Left ventricle myocardium inferior (tissue), 1 donor: ENCODE measurements at places on chromosomes 12 and 14.

GRCh38 chr12:125853670-125854069 lies 788.4 kb downstream of the AACS start:
- no peak overlapping the region for H3K27ac ChIP-seq
- no peaks in the 10 kb centered on the region for H3K36me3 ChIP-seq
- no peak overlapping the region for H3K4me3 ChIP-seq
- no peak for DNase-seq

- peaks cover 42% of the 10 kb centered on the region for H3K4me1 ChIP-seq
- peaks cover 19% of the 10 kb centered on the region for H3K27me3 ChIP-seq
- DNase-seq, result no peak
- H3K27ac ChIP-seq, result peak overlapping the region; percentile 18
Observed at GRCh38 chr14:104980611-104981531, 2.7 kb upstream of the AHNAK2 start.

GRCh38 chr12:132445884-132446632 lies 43.9 kb upstream of the FBRSL1 start:
- H3K4me3 ChIP-seq, result peak overlapping the region; percentile 48
- H3K27me3 ChIP-seq, result peaks cover 94% of the 10 kb centered on the region
- no peaks in the 10 kb centered on the region for H3K36me3 ChIP-seq

DNA sequence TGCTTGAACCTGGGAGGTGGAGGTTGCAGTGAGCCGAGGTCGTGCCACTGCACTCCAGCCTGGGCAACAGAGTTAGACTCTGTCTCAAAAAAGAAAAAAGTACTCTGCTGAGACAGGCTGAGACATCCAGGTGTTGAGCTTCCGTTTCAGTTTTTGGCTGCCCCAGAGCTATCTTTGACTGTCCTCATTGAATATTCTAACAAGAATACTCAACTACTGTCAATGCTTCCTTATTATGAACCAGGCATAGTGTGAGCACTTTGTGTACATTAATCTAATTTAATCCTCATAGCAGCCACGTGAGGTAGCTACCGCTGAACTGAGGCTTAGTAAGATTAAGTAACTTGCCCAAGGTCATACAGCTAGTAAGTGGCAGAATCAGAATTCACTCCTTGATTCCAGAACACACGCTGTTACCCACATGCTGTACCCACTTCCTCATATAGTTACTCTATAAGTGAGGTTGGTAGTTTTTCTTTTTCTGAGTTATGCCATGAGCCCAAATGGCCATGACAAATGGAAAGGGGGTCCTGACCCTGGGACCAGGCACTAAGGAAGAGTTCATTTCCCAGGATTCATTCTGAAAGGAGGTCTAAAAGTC lies 11.3 kb downstream of the ALDH1L2 start:
- H3K4me1 ChIP-seq, result no peaks in the 10 kb centered on the region
- H3K27me3 ChIP-seq, result no peaks in the 10 kb centered on the region
- no peaks in the 10 kb centered on the region for H3K36me3 ChIP-seq
- DNase-seq, result no peak
- no peak overlapping the region for H3K4me3 ChIP-seq
- no peak overlapping the region for H3K27ac ChIP-seq

- H3K36me3 ChIP-seq, result peaks cover 26% of the 10 kb centered on the region
- no peaks in the 10 kb centered on the region for H3K27me3 ChIP-seq
- H3K4me3 ChIP-seq, result no peak overlapping the region
- no peak overlapping the region for H3K27ac ChIP-seq
- peaks cover 43% of the 10 kb centered on the region for H3K4me1 ChIP-seq
Observed at GRCh38 chr12:50188241-50188781, 21.1 kb upstream of the CERS5 start.

DNA sequence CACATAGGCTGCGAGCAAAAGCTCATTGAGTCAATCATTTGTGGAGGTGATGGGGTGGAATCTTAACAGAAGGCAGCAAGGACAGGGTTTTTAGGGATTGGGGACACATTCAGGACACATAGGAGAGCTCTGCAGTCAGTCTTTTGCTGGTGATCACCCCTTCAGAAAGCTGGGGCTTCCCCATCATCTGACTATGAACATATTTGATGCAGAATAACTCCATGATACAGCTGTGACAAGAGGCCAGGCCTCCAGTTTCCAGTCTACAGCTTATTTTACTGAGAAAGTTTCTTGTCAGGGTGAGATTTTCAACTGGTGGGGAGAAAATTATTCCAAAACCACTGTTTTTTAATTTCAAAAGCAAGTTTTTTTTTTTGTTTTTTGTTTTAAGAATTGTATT lies 134.2 kb downstream of the TMEM30B start:
- peaks cover 4% of the 10 kb centered on the region for H3K4me1 ChIP-seq
- no peaks in the 10 kb centered on the region for H3K36me3 ChIP-seq
- no peak overlapping the region for H3K27ac ChIP-seq

DNA sequence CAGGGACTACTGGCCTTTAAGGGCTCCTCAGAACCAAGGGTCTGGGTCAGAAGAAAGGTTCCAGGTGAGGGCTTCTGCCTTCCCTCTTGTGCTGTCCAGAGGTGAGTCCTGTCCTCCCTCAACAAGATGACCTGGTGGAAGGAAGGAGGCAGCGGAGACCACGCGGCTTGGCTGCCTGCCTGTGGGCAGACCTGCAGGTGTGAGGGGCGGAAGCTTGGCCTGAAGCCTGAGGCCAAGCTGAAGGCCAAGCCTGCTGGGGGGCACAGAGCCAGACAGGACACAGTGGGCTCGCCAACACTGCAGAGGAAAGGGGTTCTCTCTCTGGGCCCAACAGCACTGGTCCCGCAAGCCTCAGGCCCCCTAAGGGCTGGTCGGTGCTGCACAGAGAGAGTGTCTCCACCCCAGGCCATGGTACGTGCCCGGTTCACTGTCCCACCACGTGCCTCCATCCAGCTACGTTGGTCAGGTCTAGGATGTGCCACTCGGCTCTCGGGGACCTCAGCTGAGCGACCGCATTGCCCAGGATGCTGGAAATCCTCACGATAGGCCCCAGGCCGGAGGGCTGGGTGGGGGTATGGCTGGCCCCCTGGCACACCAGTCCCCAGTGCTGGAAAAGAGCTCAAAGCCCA lies 170.0 kb upstream of the PRMT8 start:
- no peak overlapping the region for H3K27ac ChIP-seq
- H3K27me3 ChIP-seq, result no peaks in the 10 kb centered on the region
- no peak overlapping the region for H3K4me3 ChIP-seq
- H3K4me1 ChIP-seq, result peaks cover 3% of the 10 kb centered on the region
- DNase-seq, result no peak

DNA sequence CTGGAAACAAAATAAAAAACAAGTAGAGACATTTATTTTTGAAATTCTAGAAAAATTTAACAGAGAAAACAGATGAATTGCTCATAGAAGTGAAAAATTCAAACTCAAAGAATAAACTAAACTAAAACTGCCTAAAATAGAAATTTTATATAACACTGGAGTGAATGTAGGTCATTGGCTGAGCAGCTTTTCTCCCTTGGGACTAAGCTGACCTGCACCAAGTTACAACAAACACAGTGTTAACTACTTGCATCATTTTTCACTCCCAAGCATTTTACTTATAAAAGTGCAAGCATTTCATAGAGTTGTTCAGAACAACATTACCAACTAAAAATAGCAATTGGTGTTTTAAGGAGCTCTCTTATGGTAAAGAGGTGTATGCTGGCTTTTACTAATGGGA lies 298.1 kb downstream of the MED13L start:
- H3K4me3 ChIP-seq, result no peak overlapping the region
- peaks cover 12% of the 10 kb centered on the region for H3K4me1 ChIP-seq
- no peak overlapping the region for H3K27ac ChIP-seq
- H3K36me3 ChIP-seq, result peaks cover 66% of the 10 kb centered on the region
- H3K27me3 ChIP-seq, result no peaks in the 10 kb centered on the region
- DNase-seq, result no peak

DNA sequence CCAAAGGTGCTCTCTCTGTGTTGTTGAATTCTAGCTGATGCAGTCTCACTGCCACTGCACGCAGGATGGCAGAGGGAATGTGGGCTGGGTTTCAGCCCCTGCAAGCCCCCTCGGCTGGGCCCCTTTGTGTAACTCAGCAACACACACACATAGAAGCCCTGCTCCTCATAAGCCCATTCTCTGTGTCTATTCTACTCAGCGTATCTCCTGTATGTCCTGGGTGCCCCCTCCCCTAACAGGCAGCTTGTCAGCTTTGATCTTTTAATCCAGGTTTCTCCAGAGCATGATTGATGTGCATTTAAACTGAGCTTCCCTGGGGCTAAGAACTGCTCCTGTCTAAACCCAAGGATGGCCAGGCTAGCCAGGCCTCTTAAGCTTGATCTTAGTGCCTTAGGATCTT lies 43.0 kb downstream of the SRRM4 start:
- H3K36me3 ChIP-seq, result no peaks in the 10 kb centered on the region
- H3K27me3 ChIP-seq, result peaks cover 60% of the 10 kb centered on the region
- no peaks in the 10 kb centered on the region for H3K4me1 ChIP-seq
- DNase-seq, result no peak

DNA sequence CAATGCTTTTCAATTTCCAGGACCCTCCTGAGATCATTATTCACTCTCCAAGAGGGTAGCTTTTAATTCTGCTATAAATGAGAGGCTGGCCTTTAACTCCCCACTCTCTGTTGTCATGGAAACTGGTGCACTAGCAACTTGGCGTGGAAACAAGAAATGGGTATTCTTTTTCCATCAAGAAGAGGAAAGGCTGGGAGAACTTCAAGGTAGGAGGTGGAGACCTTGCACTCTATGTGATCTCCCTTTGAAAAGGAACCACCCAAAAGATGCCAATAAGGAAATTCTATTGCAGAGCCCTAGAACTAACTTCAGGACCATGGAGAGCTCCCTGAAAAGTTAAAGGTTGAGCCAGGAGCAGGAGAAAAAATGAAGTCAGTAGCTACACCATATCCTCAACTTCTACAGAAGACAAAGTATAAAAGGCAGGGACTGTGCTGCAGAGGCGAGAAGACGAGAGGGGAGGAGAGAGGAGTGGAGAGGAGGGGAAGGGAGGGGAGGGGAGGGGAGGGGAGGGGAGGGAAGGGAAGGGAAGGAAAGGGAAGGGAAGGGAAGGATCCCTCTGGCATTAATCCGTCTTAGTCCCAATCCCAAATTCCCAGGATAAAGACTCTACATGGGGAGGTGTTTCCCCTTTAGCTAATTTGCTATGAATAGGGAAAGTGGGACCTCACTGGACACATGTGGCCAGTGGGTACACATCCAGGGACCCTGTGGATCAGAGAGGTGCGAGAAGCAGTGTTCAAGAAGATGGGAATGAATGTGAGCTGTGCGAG lies 46.7 kb upstream of the FICD start:
- no peaks in the 10 kb centered on the region for H3K4me1 ChIP-seq
- H3K27me3 ChIP-seq, result peaks cover 96% of the 10 kb centered on the region
- no peak overlapping the region for H3K27ac ChIP-seq
- no peaks in the 10 kb centered on the region for H3K36me3 ChIP-seq

GRCh38 chr12:22014041-22014782 lies 31.8 kb upstream of the CMAS start:
- peak overlapping the region; percentile 60 for H3K27ac ChIP-seq
- no peaks in the 10 kb centered on the region for H3K27me3 ChIP-seq
- no peaks in the 10 kb centered on the region for H3K36me3 ChIP-seq
- no peak for DNase-seq
- peaks cover 12% of the 10 kb centered on the region for H3K4me1 ChIP-seq

DNA sequence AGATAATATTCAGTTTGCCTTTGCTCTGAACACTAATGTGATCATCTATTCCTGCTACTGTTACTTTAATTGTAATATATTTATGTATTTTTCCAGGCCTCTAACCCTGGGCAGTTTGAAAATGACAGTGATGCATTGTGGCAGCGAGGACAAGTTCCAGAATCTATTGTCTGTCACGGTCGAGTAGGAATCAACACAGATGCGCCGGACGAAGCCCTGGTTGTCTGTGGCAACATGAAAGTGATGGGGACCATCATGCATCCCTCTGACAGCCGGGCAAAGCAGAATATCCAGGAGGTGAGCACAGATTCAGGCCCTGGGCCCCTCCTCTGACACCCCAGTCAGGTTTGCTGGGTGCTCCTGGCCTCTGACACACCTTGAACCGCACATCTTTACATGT lies 78.5 kb downstream of the MYRFL start:
- no peak for DNase-seq
- peaks cover 16% of the 10 kb centered on the region for H3K4me1 ChIP-seq
- no peaks in the 10 kb centered on the region for H3K27me3 ChIP-seq
- no peak overlapping the region for H3K4me3 ChIP-seq
- no peaks in the 10 kb centered on the region for H3K36me3 ChIP-seq

DNA sequence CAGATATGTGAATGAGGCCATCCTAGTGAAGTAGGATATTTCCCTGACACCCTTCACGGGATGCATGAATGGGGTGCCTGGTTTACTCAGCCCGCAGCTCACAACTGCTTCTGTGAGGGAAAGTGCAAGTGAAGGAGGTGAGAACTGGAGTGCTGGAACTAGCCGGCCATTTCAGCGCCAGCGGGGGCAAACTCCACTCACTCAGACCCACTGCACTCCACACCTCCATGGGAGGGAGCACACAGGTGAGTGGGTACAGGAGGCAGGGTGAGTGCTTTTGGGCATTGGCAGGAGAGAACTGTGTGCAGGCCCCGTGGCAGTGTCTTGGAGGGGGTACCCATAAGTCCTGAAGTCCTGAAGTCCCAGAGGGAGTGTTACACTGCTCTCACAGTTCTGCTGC lies 1008.4 kb downstream of the SLC6A15 start:
- no peaks in the 10 kb centered on the region for H3K4me1 ChIP-seq
- no peak for DNase-seq
- H3K27ac ChIP-seq, result no peak overlapping the region
- no peaks in the 10 kb centered on the region for H3K27me3 ChIP-seq
- H3K36me3 ChIP-seq, result no peaks in the 10 kb centered on the region

DNA sequence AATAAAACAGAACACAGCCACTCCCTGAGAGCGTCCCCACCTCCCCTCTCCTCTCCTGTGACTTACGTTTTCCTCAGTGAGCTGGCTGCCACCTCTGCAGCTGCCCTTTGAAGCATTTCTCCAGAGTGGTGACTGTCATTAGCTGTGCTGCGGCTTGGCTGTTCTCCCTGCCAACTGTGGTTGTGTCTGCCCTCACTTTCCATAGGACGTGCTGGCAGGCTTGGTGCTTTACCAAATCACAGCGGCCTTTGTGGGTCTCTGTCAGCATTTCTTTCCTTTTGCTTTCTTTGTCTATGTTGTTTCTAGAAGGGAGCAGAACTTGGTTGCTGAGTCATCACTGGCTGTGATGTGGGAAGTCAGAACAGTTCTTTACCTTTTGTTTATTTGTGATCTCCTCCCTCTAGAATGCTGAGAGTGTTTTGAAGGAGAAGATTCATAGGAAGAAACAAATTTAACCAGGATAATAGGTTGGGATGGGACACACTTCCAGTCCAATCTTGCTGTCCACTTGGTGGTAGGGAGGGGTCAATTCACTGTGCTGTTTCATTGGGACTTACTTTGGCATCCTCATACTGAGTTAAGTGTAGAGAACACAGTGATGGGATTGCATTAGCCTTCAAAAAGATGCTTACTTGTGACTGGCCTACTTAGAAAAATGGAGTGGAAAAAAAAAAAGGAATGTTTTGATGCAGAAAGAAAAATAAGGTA lies 88.2 kb downstream of the TMX1 start:
- H3K4me3 ChIP-seq, result no peak overlapping the region
- peak overlapping the region; percentile 75 for H3K27ac ChIP-seq
- peaks cover 32% of the 10 kb centered on the region for H3K4me1 ChIP-seq
- no peaks in the 10 kb centered on the region for H3K36me3 ChIP-seq

GRCh38 chr14:21964180-21964579 lies 290.6 kb upstream of the OR4E1 start:
- H3K36me3 ChIP-seq, result no peaks in the 10 kb centered on the region
- no peaks in the 10 kb centered on the region for H3K4me1 ChIP-seq
- H3K4me3 ChIP-seq, result no peak overlapping the region
